ENCODE measurements at places on chromosomes 11 and 22. TPM values are rescaled to one million over a fixed set of nuclear protein-coding genes. Genes with fewer than 3 reads are reported as not detected.

Gene NNMT
- total RNA-seq, result 871 TPM

Gene ALDH3B2
- total RNA-seq, result 0.48 TPM

Gene TBX10
- not detected for total RNA-seq

DNA sequence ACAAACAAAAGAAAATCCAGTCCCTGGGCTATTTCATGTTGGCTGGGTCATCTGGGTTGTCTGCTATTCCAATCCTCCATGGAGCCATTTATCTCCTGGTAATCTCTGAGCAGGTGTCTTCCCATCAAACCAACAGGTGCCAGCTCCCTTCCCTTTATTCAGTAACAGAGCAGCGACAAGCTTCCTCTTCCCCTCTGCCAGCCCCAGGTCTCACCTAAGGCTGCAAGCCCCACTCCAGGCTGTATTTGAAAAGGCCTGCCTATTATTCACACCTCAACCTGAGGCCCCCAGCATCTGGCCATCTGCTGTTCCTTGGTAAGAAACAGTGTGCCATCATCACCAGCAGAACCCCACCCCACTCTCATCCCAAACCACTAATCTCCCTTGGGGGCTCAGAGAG lies 436.2 kb downstream of the BUD13 start:
- DNase-seq, result no peak

DNA sequence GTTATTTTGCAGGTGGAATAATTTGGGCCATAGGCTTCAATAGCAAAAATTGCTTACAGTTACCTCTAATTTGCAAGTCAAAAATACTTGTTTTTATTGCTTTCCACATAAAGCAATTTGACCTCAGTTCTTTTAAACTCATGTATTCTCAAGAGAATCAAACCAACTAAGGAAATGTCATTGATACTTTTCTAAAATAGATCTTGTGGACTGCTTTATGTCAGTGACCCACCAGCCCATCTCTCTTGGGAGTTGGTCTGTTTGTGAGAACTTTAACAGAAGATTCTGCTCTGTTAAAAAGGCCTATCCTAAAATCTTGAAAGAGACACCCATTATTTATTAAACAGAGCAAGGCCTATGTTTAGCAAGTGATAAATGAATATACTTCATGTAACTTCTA lies 75.2 kb downstream of the DDIAS start:
- no peak for DNase-seq

- DNase-seq, result no peak
Observed at GRCh38 chr11:57426439-57426928, 437 bp downstream of the SLC43A3 start.

- no peak for DNase-seq
Observed at GRCh38 chr11:109222761-109223160, 199.2 kb upstream of the C11orf87 start.

- DNase-seq, result no peak
Observed at GRCh38 chr22:26588729-26589366, 1.1 kb downstream of the TPST2 start.

- peak; percentile 95 for DNase-seq
Observed at GRCh38 chr11:128172046-128172878, 415.1 kb downstream of the ETS1 start.

DNA sequence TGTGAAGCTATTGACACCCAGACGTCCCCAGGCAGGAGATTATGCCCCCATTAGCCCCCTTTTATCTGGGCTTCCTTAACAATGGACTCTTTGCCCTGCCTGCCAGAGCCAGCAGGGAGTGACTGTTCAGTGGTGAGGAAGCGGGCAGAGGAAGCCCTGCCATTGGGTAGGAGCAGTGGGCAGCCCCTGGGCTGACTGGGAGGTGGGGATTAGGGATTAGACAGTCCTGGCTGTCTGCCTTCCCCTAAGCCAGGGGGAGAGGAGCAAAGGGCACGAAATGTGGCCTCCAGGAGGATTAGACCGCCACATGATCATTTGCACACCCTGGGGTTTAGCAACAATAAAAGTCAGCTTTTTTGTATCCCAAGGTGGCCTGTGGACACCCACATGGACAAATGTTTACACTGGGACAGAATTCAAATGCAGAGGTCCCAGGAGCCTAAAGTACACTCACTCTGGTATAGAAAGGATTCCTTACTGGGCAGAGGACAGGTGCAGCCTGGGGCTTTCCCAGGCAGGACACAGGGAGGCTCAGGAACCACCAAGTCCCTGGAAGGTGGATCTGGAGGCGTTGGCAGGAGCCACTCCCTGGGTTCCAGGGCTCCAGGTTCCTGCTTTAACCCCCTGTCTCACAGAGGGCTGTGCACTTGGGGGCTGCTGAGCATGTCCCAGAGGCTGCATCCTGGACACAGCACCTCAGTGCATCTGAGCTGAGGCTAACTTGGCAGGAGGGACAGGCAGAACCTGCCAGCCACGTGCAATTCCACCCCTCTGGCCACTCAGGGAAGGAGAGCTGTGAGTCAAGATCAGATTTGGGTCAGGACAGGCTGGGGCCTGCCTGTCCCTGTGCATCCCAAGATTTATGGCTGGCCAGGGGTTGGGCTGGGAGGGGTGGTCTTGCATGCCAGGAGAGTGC lies 2.1 kb downstream of the PNPLA3 start:
- DNase-seq, result no peak

All from umbilical cord (tissue), 2 donors.